ENCODE measurements at places on chromosomes 16 and 17. TPM values are rescaled to one million over a fixed set of nuclear protein-coding genes. Genes with fewer than 3 reads are reported as not detected.

Gene DPEP3
- not detected for total RNA-seq

Gene SYNRG
- total RNA-seq: 22.7 TPM

Gene MT3
- not detected for total RNA-seq

Gene C17orf78
- total RNA-seq: not detected

Gene CTNS
- total RNA-seq: 8.2 TPM

Gene RUNDC3A
- 0.57 TPM for total RNA-seq

Gene CDC42EP4
- total RNA-seq: 63.9 TPM

Gene OTOP2
- total RNA-seq: 0.38 TPM

Gene OTOP3
- 7.1 TPM for total RNA-seq

Gene CD300E
- total RNA-seq: 0.53 TPM

Gene ABI3
- total RNA-seq: 3.0 TPM

Gene PRSS36
- 0.79 TPM for total RNA-seq

Gene RAMP2
- total RNA-seq: not detected

Gene MT1G
- 11.6 TPM for total RNA-seq

Gene ACSM2A
- total RNA-seq: not detected

Gene SLC6A2
- total RNA-seq: 0.18 TPM

Gene PLEKHG4
- 11.4 TPM for total RNA-seq

Gene SDR42E1
- total RNA-seq: 9.7 TPM

Gene SYT17
- 7.6 TPM for total RNA-seq

Gene CCL3
- total RNA-seq: not detected

Gene GAST
- not detected for total RNA-seq

Gene ABCC12
- total RNA-seq: not detected

Gene ZNF205
- 13.9 TPM for total RNA-seq

Gene CAVIN1
- 210 TPM for total RNA-seq

Gene CA5A
- not detected for total RNA-seq

Gene CCL18
- 0.76 TPM for total RNA-seq

Gene MVD
- 76.3 TPM for total RNA-seq

Gene TEKT1
- not detected for total RNA-seq

Gene SLC5A10
- total RNA-seq: 0.53 TPM

Gene RPAIN
- total RNA-seq: 22.4 TPM

Gene SLC5A2
- total RNA-seq: not detected

Gene NECAB2
- total RNA-seq: not detected
